B cell (primary cell): ENCODE measurements at places on chromosomes 16 and 17. TPM values are rescaled to one million over a fixed set of nuclear protein-coding genes. Genes with fewer than 3 reads are reported as not detected.

The GALR2 gene
- polyA plus RNA-seq: 1.2 and 2.0 TPM in 2 replicates

The CD300LB gene
- polyA plus RNA-seq: 0.33 and 0.39 TPM in 2 replicates

The WNT9B gene
- polyA plus RNA-seq: not detected in 2 replicates

The PRSS22 gene
- polyA plus RNA-seq: not detected in 2 replicates

The TBC1D3L gene
- 3.6 and 43.5 TPM in 2 replicates for polyA plus RNA-seq

The HLF gene
- 0.07 and 0.10 TPM in 2 replicates for polyA plus RNA-seq

The MPP2 gene
- 0.10 and 0.15 TPM in 2 replicates for polyA plus RNA-seq

The CDT1 gene
- polyA plus RNA-seq: 0.36 and 0.48 TPM in 2 replicates

The ZNF750 gene
- polyA plus RNA-seq: not detected in 2 replicates

The HEATR3 gene
- 17.2 and 18.0 TPM in 2 replicates for polyA plus RNA-seq

The HMOX2 gene
- 21.8 and 39.0 TPM in 2 replicates for polyA plus RNA-seq

The KRTAP1-5 gene
- polyA plus RNA-seq: not detected in 2 replicates

The WFIKKN2 gene
- not detected in 2 replicates for polyA plus RNA-seq
